ENCODE measurements at places on chromosomes 6 and 20.

DNA sequence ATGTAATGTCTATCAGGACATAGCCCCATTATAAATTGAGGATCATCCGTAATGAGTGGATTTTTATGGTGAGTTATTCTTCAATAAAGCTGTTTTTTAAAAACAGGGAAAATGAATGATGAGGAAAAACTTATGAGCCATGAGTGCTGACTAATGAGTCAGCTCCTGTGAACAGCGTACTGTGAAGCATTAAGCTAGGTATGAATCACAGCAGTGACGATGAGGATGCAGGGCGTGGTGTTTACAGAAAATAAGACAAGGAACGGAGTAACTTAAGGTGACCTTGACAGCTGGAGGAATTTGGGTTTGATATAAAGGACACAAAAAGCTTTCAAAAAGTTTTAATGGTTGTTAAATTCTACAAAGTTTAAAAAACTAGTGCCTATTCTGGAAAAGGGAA, 96.3 kb downstream of the FOXF2 start:
- no peak for DNase-seq

- DNase-seq: no peak
These were observed 56.8 kb upstream of the ECI2 start for GRCh38 chr6:4192173-4192572.

DNA sequence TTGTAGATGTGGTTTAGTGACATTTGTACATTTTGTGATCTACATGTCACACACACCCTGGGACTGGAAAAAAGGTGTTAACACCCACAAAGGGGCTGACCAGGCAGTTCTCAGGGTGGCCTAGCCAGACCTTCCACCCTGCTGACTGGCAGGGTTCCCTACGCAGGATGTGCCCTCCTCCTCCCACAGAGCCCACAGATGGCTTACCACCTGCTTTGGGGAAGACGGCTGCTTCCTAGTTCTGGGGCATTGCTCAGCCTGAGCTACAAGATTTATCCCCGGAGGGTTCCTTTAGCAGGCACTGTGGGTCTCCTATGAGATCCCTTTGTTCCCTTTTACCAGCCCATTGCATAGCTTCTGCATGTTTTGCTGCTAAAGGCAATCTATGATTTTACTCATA, 35.1 kb downstream of the SNAP25 start:
- DNase-seq: no peak

- no peak for DNase-seq
These were observed 186.3 kb downstream of the AKAP7 start for GRCh38 chr6:131321589-131321988.

- DNase-seq: no peak
These were observed 276.1 kb downstream of the HDGFL1 start for GRCh38 chr6:22845467-22845866.

DNA sequence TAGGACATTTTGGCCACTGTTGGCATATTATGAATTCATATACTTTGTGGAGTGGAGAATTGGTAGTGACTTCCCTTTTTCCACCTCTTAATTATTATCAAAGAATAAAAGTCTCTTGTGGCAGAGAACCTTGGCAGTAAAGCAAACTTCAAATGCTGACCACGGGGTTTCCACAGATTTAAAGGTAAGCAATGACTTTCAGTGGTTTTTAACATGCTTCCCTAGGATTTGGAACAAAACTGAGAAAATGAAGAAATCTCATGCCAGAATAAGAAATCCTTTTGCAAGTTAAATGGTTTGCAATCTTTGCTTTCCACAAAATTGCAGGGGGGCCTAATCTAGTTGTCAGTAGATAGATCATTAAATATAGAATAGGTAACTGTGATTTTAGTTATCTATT, 2.0 kb upstream of the SDC4 start:
- DNase-seq: no peak

- no peak for DNase-seq
These were observed 1.6 kb upstream of the TCF21 start for GRCh38 chr6:133887156-133887879.

DNA sequence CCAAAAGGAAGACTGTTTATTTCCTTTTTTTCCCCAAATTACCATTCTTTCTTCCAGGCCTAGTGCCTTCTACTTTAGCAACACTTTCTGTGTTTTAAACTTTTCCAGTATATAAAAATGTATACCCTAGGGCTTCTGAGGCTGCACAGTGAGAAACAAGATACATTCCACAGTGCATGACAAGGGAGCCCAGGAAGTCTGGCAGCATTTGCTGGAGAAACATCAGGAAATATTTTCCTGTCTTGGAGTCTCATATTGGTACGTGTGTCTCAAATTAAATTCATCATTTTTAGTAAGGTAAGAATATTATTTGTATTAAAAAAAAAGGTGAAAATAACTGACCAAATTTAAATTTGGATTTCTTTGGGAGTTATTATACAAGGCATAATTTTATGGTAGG, 662.6 kb downstream of the RFPL4B start:
- no peak for DNase-seq

DNA sequence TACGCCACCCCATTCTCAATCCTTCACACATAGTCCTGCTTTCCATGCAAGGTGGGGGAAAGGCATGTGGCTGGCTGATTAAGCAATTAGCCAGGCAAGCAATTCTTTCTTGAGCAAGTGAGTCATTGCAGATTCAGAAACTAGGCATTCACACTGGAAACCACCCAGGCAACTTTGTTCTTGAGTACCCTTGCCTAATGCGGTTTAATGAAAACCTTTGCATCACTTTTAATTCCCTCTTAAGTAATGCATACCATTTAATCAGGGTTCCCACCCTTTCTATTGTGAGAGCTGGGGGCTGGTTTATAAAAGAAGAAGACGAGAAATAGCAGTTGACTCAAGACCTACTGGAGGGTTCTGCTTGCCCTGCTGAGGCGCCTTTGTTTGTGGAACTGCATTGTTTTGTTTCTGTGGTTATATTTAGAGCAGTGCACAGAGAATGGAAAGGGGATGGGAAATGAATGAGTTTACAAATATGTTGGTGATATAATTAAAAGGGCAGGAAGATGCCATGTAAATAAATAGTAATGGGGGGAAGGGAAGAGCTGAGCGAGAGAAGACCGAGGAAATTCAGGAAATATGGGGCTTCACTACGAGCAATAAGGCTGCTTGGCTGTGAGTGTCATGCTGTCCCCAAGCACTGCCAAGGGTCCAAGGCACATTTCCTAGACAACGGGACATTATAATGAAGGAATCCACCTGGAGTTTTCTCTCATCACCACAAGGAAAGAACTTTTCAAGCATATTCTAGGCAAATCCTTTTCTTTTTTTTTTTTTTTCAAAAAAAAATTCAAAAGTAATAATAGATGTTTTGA, 48.8 kb upstream of the TSHZ2 start:
- DNase-seq: no peak

DNA sequence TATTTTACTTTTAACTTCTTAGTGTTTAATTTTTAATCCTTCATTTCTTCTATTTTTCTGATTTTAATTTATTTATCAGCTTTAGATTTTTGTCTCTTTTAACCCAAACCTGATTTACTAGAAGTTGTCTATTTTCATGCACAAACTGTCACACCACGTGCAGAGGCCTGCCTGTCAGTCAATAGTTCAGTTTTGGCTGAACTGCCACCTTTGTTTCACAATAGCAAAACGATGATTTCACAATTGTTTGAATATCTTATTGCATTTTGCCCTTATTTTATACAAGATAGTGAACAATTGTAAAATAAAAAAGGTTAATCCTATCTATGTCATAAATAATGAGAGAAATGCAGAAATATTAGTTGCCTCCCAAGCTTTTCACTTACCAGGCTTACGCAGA, 24.0 kb upstream of the PPP1R3G start:
- no peak for DNase-seq

GRCh38 chr6:3317741-3318211, 59.0 kb downstream of the PSMG4 start:
- DNase-seq: no peak

GRCh38 chr6:161003336-161003735, 11.8 kb downstream of the MAP3K4 start:
- no peak for DNase-seq

DNA sequence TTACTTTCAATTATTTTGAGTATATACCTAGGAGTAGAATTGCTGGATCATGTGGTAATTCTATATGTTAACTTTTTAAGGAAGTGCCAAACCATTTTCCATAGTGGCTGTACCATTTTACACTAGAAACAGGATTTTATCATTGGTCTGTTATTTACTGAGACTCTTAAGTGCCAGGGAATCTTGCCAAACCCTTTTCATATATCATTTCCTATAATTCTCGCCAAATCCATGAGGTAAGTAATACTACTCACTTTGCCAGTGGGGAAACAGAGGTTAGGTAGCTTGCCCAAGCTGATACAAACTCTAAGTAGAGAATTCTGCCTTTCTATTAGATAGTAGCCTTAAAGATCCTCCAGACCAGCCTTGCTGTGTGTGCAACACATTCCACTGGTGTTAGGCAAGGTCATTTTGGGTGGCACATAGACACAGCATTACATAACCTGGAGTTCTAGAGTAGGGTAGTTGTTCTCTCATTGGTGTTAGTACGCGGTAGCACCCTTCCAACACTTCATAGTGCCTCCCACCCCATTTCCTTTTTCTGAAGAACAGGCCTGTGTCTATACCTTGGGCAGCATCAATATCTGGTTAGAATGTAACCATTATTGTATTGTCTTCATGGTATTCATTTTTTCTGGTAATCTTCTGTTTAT, 65.5 kb downstream of the ARID1B start:
- no peak for DNase-seq

DNA sequence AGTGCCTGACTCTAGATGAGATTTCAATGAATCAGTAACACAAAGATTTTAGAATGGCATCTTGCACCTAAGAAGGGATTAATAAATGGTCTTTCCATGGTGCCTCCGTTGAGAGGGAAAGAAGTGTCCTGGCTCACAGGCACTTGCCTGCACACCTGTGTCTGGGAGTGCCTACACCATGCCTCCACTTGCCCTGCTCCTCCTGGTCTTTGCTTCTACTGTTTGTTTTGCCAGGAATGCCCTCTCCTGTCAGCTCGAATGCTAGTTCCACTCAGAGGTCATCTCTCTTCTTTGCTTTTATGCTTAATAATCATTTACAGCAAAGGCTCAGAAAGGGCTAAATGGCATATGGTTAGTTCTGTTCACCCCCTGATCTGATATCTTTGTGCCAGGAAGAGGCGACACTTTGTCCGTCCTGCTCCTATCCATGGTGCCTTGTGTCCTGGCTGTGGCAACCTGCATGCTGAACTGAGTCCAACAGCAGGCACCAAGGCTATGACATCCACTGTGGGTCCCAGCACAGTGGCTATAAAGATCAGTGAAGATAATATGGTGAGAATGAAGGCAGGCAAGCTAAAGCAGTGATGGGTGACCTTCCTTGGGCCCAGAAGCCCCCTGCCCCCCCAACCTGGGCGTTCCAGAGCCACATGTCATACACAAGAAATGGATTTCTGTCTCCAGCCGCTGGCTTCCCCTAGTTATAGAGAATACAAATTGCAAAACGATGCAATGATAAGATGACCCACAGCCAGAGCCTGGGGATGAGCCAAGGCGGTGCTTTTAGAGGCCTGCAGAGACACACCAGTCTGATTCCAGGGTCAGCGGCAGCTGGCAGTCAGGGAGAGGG, 1.4 kb downstream of the C6orf132 start:
- DNase-seq: no peak

GRCh38 chr6:113433335-113433991, 423.7 kb upstream of the MARCKS start:
- DNase-seq: no peak

- DNase-seq: no peak
These were observed 86.5 kb downstream of the QRSL1 start for GRCh38 chr6:106715922-106716321.
